ENCODE measurements at places on chromosomes 4 and X.

- no peak for DNase-seq
These were observed 229.6 kb upstream of the GPR101 start for GRCh38 chrX:137263374-137263773.

DNA sequence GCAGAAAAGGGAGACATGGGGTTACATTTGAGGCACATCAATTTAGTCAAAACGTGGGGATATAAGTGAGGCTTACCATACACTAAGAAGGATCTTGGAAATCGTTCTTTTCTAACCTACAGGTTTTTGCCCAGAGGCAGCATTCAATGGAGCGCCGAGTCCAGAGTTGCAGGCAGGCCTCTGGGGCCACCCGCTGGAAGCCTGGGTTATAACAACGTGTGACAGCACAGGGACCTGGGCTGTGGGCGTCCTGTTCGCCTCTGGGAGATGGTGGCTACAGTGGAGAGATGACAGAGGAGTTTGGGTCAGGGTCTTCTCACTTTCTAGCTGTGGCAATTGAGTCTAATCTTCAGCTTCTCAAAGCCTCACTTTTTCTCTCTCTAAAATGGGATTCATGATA, 53.9 kb downstream of the ENPP6 start:
- DNase-seq: no peak

DNA sequence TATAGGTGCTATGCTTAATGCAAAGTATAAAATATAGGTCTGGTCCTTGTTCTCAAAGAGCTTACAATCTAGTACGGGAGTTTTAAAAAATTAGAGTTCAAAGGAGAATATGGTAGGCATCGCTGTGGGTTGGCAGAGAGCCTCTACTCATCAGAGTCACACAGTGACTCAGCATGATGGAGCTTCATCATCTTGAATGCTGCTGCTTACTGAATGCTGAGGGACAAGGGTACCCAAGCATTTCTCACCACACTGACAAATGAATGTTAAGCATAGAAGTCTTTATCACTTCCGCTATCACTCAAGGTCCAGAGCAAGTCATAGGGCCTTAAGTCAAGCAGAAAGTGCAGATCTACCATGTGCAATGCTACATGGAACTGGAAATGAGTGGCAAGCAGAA, 268.6 kb upstream of the IGFBP7 start:
- DNase-seq: no peak

DNA sequence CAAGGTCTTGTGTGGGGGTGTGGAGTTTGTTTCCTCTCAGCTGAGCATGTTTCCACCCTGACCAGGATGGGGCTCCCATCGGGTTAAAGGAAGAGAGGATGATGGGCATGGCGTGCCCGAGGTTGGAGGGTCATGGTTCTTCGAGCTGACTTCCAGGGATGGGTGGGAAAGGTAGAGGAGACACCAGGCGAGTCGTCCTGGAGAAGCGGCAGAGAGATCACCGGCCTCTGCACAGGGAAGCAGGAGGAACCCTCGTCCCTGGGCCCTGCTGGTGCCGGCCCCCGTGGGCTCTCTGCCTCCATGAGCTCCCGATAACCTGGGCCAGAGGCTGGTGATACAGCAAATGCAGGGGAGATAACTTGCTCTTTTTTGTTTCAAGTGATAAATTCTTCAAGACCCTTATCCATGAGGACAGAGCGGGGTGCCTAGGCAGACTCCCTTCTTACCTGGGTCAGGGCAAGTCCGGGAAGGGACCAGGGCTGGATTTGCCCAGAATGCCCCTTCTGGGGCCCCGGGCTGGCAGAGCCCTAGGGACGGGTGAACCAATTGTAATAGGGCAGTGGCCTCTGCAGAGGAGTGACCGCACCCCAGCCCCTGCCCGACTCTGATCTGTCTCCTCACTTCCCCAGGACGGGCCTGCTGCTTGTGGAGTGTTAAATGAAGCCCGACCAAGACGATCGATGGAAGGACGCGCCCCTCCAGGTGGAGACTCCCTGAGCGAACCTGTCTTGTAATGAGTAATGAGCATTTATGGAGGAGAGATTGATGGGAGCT, 63.0 kb downstream of the CPZ start:
- DNase-seq: no peak

DNA sequence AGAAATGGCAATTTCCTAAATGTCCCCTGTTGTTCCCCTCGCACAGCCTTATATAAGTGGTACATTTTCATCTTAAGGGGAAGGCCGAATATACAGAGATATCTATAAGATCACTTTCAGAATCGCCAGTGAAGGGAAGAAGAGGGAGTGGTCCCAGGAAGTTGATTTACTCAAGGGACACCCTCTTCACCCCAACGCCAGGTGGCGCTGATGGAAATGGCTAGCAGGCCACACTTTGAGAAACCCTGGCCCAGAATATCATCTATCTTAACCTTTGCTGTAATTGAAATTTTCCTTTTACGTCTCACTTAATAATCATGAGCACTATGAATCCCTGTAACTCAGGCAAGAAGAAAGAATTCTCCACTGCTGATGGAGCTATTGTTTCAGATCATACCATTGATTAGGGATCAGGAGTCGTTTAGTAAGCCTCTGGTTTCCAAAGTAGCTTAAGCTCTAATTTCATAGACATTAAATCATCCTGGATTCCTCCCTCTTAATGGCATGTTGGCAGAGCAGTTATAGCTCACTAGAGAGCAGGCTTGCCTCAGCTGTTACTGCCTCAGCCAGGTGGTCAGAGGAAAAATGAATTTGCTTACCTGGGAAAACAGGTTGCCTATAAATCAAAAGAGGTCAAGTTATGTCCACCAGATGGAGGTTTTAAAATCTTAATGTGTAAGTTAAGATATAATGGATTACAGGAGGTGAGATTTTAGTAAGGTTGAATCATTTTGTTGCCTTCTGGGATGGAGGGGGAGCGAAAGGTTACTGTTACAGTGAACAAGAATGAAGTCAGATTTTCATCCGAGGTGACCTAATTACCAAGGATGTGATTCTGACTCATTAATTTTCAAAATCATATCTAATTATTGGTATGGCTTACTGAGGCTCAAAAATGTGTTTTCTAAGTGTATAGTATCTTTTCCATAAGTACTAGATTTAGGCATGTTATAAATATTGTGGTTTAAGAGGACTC, 941.2 kb upstream of the TENM3 start:
- no peak for DNase-seq

- no peak for DNase-seq
These were observed 32.4 kb upstream of the RHOH start for GRCh38 chr4:40164459-40164858.

DNA sequence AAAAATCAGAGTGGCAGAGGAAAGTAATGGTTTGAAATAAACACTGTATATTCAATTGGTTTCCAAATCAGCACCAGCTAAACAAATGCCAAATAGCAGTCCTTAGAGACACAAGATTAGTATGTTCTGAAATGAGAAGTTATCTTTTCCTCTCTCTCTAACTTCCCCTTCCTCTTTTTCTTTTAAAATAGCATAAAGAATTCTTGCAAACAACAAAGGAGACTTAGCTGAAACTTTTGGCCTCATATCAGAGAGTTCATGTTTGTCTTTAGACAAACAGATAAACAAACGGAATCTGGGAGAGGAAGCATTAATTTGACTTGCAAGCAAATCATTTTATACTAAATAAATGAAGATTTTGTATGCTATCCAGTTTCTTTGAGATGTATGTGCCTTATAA, 399.0 kb downstream of the GBA3 start:
- DNase-seq: no peak

DNA sequence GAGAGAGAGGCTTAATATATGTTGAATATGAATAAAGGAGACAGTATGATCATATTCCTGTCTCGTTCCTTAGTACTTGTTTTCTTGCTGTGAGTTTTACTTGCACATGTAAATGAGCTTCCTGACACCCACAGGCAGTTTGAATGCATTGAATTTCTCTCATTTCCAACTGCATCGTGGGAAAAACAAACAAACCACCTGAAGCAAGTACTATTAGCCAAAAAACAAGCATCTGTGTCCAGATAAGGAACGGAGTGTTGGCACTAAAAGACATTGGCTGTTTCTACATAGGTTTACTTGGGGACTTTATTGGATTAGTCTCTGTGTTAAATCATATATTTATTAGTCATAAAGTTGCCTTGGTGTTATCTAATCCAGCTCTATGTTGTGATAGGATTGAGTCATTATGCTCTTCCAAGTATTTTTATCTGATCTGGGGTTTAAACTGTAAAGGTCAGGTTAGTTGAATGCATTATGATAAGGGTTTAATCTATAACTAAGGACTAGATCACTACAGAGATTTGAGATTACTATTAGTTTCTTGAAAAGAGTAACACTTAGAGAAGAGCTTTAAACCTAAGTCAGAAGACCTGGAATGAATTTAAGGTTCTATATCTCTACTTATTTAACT, 339.0 kb upstream of the SPANXN4 start:
- no peak for DNase-seq

DNA sequence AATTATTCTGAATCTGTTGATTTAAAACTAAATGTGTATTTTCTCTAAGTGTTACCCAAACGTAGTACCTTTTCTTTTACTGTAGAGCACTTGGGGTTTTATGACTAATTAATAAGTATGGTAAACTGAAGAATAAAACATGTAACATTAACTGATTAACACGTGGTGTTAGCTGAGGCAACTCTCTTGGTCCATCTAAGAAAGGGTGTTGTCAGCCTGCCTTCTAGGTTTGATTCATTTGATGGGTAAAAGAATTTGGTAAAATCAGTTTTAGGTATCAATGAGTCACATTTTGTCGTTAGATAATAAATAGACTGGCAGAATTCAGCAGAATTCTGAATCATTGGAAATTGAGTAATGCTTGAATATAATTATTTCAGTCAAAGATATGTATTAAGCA, 99.7 kb downstream of the AFF1 start:
- DNase-seq: no peak

GRCh38 chr4:140686796-140687195, 69.4 kb downstream of the TBC1D9 start:
- no peak for DNase-seq

- no peak for DNase-seq
These were observed 121.7 kb upstream of the DIPK2B start for GRCh38 chrX:45322382-45322781.

DNA sequence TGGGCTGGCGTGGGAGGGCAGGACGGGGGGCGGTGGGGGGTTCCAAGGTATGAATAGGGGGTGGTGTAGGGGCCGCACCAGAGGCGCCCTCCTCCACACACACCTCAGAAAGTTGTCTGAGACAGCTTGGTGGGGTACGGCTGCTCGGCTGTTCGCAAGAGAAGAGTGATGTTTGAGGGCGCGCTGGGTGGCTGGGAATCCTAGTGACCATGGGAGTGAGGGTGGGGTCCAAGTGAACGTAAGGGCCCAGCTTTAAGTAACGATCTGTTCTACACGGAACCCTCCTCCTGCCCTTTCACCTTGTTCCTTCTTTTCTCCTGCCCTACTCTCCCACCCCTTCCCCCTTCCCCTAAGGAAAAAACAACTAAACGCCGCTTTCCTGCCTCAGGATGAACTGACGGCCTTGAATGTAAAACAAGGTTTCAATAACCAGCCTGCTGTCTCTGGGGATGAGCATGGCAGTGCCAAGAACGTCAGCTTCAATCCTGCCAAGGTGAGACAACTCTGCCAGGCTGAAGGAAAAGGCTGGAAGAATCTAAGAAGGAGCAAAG, 664 bp downstream of the MED12 start:
- DNase-seq: no peak

GRCh38 chr4:174334628-174335027, 50.9 kb downstream of the CEP44 start:
- DNase-seq: no peak

GRCh38 chr4:7572894-7573293, 138.2 kb upstream of the PSAPL1 start:
- no peak for DNase-seq

- DNase-seq: peak; percentile 22
These were observed 18.9 kb upstream of the RASGEF1B start for GRCh38 chr4:81490403-81491160.

- DNase-seq: no peak
These were observed 33.8 kb downstream of the GALNT7 start for GRCh38 chr4:173202395-173202794.

- no peak for DNase-seq
These were observed 371.3 kb downstream of the GPM6A start for GRCh38 chr4:175440786-175441185.

Data from stimulated activated naive CD4-positive, alpha-beta T cell (primary cell).